Pulmonary artery endothelial cell (primary cell): ENCODE measurements at places on chromosomes 7 and 10.

GRCh38 chr7:36651404-36651803 is 72.9 kb downstream of the AOAH start:
- DNase-seq = no peak

DNA sequence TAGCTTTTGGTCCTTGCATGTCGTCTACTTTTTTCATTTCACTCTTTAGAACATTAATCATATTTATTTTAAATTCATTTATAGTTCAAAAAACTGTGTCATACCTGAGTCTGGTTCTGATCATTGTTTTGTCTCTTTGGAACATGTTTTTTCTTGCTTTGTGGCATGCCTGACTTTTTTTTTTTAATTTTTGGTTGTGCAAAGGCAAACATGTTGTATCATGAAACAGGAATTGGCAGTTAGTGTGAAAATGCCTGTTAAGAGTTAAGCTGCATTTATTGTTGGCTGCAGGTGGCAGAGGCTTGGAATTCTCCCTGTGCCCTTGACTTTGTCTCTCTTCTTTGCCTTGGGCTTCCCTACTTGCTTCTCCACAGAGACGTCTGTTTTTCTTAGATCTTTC is 525.0 kb upstream of the ADARB2 start:
- DNase-seq = no peak

DNA sequence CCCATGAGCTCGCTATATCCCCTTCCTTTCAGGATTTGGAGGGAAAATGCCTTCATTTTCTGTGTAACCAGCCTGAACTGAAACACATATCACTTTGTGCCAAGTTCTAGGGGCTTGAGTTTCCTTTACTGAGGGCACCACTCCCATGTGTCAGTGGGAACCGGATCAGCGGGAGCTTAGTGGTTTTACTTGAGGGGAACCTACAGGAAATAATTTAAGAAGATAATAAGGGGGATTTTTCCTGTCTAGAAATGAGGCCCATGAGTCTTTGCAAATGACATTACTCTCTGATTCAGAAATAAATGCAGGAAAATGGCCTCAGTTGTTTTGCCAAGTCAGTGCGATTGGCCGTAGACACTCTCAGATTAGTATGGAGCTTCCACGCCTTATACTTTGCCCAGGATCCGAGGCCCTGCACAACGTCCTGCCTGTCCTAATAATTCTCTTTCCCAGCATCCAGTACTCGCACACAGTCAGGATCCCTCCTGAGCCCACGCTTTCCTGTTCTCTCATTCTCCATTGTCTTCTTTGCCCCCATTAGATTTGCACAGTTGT is 86.4 kb upstream of the LYZL1 start:
- no peak for DNase-seq

- DNase-seq = no peak
These were observed 549.5 kb downstream of the DNAJB6 start for GRCh38 chr7:157886266-157886665.

GRCh38 chr10:85614981-85615380 is 751.6 kb downstream of the GRID1 start:
- DNase-seq = no peak

DNA sequence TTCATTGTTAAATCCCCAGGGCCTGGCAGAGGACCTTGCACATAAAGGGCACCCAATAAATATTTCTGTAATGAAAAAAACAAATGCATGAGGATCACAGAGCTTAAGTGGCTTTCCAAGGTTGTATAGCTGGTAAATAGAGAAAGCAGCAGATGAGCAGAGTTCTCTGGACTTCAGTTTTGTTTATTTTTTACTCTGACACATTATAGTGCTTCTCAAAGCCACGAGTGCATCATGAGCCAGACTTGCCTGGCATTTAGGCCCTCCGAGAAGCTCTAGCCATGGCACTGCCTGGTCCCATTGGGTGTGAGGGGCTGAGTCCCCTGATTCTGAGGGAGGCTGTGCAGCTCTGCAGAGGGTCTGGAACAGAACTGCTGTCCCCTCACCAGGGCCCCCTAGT is 87.2 kb upstream of the ZNF32 start:
- no peak for DNase-seq

- DNase-seq = no peak
These were observed 90.8 kb downstream of the SNX13 start for GRCh38 chr7:17849504-17849903.

GRCh38 chr7:5827755-5828154 is 46.3 kb upstream of the RNF216 start:
- DNase-seq = no peak

GRCh38 chr7:151863386-151864079 is 13.4 kb downstream of the PRKAG2 start:
- DNase-seq = no peak

GRCh38 chr10:132328106-132328505 is 3.9 kb upstream of the LRRC27 start:
- DNase-seq = no peak

DNA sequence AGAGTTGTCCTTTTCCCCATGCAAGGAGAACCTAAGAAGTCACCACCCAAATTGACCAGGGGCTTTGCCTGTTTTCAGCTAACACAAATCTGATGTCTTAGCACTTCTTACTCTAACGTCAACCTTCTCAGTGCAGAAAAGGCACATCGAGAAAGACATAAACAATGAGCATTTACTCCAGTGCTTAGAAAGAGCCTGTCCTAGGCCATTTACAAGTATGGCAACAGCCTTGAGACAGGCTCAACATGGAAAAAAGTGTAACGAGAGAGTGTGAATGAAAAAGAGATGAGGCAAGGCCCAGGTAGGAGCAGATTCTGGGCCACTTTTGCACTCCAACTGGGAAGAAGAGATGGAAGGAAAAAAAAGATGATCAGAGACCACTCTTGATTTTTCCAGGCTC is 54.4 kb downstream of the CPED1 start:
- no peak for DNase-seq

GRCh38 chr7:109336531-109336930 is 766.9 kb downstream of the DNAJB9 start:
- no peak for DNase-seq

GRCh38 chr10:20040012-20040411 is 223.8 kb downstream of the PLXDC2 start:
- no peak for DNase-seq

- DNase-seq = no peak
These were observed 228.1 kb downstream of the BMPER start for GRCh38 chr7:34133356-34133982.

- no peak for DNase-seq
These were observed 118.8 kb upstream of the MYO3A start for GRCh38 chr10:25815236-25815635.

DNA sequence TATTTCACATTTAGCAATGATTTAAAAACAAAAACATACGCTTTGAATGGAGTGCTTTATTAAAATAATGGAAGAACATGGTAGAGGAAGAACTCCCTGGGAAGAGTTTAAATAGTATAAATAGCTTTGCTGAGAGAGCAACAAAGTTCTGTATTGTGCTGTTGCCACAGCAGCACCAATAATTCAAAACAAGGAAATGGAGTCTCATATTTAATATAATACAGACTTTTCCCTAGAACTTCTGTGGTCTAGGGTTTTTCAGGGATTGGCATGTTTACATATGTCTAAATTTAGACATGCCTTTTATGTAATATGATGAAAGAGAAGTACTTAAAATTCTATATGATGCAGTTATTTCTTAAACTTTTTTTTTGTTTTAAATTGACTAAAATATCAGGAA is 217.2 kb upstream of the HDAC9 start:
- no peak for DNase-seq

DNA sequence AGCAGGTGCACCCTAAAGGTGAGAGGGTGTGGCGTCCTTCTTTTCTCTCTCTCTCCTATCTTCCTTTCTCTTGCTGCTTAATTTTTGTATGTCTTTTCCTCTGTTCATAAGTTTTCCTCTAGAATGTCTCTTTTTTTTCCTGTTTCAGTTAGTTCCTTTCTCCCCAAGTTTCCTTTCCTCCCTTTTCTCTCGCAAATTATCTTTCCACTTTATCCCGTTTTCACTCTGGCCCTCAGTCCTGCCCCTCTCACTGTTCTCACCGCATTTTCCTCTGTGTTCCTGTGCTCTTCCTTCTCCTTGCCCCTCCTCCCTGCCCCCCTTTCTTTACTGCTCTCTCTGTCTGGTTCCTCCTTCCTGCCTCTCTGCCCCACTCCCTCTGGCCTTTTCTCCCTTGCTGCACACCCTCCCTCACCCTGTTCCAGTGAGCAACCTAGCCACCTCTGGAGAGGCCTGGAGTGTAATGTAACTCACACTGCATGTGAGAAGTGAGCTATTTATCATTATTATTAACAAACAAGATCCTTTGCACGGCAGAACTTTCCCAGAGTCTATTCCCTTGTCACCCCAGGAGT is 158.5 kb downstream of the C10orf105 start:
- no peak for DNase-seq

- no peak for DNase-seq
These were observed 36.1 kb downstream of the C10orf90 start for GRCh38 chr10:126634347-126634746.

GRCh38 chr7:125383324-125383723 is 453.7 kb upstream of the POT1 start:
- no peak for DNase-seq

DNA sequence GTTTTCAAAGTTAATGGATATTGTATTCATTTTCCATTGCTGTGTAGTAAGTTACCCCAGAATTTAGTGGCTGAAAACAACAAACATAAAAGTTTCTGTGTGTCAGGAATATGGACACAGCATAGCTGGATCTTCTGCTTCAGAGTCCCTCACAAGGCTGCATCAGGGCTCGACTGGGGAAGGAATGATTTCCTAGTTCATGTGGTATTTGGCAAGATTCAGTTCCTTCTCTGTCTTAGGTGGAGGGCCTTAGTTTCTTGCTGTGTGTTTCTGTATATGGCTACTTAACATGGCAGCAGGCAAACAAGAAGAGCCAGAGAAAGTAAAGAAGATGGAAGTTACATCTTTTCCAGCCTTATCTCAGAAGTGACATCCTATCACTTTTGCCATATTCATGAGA is 51.1 kb downstream of the TPST1 start:
- no peak for DNase-seq

GRCh38 chr10:35797187-35797586 is 155.1 kb upstream of the FZD8 start:
- no peak for DNase-seq

GRCh38 chr7:143299840-143300239 is 11.7 kb downstream of the CASP2 start:
- no peak for DNase-seq

- no peak for DNase-seq
These were observed 134.2 kb downstream of the SLC25A13 start for GRCh38 chr7:96187735-96188134.

DNA sequence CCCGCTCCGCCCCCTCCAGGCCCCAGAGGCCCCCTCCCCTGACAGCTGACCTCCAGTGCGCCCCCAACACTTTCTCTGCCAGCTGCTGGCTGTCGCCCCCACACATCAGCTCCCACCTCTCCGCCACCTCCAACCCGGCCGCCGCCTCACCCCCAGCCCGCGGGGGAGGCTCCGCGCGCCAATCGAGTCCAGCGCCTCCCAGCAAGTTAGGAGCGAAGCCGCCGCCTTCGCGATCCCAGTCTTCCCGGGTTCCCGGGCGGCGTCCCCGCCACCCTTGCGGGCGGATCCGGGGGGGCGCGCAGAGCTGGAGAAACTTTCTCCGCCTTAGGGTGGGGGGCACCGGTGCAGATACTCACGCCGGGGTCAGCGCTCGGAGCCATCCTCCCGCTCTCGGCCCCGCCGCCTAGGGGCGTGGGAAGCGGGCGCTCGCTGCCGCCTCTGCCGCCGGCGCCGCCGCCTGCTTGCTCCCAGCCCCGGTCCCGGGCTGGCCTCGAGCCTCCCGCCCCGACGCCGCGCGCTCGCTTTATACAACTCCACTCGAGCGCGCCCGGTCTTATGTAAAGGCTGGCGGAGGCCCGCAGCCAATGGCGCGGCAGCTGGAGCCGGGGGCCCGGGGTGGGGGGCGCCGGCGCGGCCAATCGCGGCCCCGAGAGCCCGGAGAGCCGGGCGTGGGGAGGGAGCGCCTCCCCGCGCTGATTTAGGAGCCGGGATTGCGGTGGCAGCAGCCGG is at the start of gene CRTAC1:
Gene CRTAC1 (minus strand): TSS at position 529 of the 729 bp plus-strand sequence. CDS start 149 bp downstream, at position 380.
- no peak for DNase-seq

- DNase-seq = no peak
These were observed 34.5 kb downstream of the CLEC2L start for GRCh38 chr7:139557857-139558581.

DNA sequence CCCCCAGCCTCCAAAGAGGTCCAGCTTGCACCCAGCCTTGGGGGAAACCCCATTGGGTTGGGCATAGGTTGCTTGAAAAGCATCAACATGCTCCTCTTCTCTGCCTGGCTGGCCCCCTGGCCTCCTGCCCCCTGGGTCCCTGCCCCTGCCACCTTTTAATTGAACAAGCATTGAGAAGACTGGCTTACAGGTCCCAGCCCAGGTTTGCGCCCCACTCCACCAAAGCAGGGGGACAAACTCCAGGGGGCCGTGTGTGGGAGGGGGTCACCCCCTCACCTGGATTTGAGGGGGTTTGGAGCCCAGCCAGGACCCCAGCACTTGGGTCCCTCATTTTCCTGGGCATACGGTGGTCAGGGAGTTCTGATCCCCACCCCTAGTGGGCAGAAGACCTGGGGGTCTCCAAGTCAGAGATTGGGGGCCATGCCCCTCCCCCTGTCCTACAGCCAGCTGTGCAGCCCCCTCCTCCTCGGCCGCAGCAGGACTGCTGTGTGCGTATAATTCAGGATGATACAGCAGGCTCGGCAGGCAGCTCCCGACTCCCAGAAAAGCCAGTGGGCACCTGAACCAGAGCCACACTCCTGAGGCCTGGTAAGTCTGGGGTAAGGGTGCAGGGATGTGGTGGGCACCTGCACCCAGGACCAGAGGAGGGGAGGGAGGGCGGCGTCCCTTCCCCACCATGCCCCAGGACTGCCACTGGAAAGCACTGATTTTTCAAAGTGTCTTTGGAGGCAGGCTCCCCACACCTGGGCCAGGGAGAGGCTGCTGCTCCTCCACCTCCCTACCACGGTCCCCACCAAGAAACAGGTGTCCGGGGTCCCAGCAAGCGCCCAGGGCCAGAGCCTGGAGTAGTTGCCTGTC is 1.7 kb downstream of the ELFN1 start:
- no peak for DNase-seq

DNA sequence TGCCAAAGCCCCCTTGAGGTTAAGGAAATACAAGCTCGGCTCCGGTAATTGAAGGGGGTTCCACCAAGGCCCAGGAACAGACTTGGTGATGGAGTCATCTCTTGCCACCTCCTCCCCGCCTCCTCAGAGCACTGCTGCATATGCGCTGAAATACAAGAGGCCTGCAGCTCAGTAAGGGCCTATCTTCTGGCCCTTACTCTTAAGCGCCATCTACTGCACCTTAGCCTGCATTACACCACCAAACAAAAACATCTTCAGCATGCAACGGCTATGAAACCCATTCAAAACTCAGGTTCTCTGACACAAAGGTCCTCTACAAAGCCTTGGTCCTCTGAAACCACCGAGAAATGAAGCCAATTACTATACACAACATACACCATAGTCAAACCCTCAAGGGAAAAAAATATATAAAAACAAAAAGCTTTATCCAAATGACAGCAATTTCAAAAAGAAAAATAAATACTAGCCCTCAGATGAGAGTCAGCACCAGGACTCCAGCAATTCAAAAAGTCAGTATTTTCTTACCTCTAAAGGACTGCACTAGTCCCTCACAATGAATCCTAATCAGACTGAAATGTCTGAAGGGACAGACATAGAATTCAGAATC is 176.8 kb upstream of the TBX20 start:
- DNase-seq = no peak
